ENCODE measurements at places on chromosomes 12 and 14.

GRCh38 chr12:49138587-49138986, 7.4 kb upstream of the TUBA1B start:
- no peak for DNase-seq

DNA sequence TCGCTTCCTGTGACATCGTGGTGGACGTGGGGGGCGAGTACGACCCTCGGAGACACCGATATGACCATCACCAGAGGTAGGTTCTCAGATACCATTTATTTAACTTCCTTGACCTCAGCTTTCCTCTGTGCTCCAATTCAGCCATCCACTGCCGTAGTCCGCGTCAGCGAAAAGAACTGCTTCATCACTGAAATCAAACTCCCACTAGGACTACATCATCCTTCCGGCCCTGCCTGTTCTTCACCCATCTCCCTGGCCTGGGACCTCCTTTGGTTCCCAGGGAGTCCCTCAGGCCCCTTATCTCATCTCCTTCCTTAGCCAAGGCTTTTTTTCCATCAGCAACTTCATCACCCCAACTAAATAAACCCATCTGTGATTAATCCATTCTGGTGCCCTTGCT, 692 bp downstream of the MYG1 start:
- no peak for DNase-seq

- DNase-seq = no peak
Measured at GRCh38 chr14:89697281-89698060, 257.1 kb downstream of the EFCAB11 start.

DNA sequence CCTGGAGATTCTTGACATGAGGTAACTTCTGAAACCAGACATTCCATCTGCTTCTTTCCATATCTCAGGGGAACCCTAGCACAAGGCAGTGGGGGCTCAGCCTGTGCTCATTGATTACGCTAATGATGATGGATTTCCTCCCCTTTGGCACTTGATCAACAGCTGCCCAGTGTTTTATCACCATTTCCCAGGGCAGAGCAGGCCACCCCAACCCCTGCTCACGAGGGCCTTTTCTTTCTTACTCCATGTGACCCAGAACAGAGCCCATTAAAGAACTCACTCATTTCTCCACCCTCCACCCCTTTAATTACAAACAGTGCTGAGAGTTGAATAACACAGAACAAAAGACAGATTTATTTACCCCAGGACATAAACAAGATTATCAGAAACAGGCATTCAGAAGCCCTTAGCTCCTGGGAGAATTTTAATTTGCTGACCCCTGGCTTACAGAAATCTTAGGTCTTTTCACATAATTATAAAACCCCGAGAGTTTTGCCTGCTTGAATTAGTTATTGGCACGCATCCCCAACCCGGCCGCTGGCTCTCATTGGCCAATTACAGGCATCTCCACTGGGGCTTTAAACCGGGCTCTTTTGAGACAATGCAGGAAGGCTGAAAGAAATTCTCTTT, 32.0 kb upstream of the CCDC60 start:
- DNase-seq = no peak

DNA sequence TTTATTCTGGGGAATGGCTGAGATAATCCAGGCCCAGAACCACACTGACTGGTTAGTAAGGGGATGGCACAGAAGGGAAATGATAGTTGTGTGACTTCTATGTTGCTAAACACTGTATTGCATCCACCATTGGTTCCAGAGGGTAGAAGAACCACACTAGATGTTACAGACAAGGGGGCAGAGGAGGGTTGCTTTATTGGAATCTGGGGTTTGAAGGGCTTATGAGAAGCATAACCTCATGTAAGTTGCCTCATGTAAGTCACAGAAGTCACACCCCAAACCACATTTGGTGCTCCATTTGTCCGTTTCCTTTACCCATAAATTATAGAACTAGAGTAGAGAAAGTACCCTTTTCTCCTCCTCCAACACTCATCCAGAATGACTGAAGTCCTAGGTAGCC, 5.5 kb upstream of the PSMA6 start:
- DNase-seq = no peak

DNA sequence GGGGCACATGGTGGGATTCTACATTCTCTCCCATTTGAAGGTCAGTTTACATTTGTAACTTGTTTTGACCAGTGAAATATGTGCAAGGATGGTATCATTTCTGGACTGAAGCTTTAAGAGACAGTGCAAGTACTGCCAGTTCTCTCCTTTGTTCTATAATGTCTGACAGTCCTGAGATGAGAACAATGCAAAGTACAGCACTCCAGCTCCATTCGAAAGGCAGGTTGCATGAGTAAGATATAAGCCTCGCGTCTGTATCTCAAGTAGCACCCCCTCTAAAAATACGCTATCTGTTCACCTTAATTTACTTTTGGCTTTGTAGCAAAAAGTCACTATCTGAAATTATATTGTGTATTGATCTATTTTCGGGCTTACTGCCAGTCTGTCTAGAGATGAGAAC, 1122.2 kb upstream of the TMEM132C start:
- DNase-seq = no peak

DNA sequence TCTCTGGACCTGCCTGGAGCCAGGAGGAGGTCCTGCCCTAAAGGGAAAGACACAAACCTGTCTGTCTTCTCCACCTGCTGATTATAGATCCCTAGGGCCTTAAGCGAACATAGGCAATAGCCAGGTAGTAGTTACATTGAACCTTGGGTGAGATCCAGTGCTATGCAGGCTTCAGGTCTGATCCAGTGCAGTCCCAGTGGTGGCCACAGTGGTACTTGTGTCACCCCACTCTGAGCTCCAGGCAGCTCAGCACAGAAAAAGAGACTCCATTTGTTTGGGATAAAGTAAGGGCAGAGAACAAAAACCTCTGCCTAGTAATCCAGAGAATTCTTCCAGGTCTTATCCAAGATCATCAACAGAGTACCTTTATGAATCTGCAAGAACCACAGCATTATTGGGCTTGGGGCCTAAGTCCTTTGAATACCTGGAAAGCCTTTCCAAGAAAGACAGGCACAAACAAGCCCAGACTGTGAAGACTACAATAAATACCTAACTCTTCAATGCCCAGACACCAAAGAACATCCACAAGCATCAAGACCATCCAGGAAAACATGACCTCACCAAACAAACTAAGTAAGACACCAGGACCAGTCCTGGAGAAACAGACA, 60.4 kb upstream of the KTN1 start:
- no peak for DNase-seq

GRCh38 chr12:64713376-64713775, 45.8 kb downstream of the GNS start:
- DNase-seq = no peak

DNA sequence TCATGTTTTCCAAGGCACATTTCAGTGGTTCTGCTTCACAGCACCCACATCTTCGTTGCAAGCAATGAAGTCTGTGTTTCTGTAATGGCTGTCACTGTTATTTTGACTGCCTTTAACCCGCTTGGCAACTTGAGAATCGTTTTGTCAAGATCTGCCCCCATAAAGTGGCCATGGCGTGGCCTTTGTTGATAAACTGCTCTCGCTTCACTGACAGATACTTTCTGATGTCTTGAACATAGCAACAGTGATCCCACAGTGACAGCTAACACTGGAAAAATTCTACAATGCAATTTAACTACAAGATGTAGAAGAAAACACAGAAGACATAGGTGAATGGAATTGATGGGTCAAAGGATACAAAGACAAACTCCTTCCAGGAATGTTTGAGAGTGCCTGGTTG, 184.2 kb downstream of the KLHL28 start:
- no peak for DNase-seq

- no peak for DNase-seq
Measured at GRCh38 chr12:12673296-12673695, 22.7 kb downstream of the GPR19 start.

GRCh38 chr12:27578689-27579372, 54.8 kb downstream of the PPFIBP1 start:
- DNase-seq = no peak

- no peak for DNase-seq
Measured at GRCh38 chr12:32390572-32391219, 8.7 kb upstream of the FGD4 start.

DNA sequence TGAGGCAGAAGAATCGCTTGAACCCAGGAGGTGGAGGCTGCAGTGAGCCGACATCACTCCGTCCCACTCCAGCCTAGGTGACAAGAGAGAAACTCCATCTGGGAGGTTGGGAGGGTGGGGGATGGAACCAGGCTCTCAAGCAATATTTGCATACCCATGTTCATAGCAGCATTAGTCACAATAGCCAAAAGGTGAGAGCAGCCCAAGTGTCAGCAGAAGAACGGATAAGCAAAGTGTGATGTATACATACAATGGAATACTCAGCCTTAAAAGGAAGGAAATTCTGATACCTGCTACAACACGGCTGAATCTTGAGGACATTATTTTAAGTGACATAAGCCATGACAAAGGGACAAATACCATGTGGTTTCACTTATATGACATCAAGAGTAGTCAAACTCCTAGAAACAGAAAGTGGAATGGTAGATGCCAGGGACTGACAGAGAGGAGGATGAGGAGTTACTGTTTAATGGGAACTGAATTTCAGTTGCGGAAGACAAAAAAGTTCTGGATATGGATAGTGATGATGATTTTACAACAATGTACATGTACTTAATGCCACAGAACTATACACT, 11.6 kb downstream of the DAD1 start:
- DNase-seq = no peak

- DNase-seq = peak; percentile 69
Measured at GRCh38 chr14:52791223-52792096, at the start of gene GNPNAT1. Gene GNPNAT1 (minus strand): TSS chr14:52791607. CDS start chr14:52784650, 6,957 bp downstream.

DNA sequence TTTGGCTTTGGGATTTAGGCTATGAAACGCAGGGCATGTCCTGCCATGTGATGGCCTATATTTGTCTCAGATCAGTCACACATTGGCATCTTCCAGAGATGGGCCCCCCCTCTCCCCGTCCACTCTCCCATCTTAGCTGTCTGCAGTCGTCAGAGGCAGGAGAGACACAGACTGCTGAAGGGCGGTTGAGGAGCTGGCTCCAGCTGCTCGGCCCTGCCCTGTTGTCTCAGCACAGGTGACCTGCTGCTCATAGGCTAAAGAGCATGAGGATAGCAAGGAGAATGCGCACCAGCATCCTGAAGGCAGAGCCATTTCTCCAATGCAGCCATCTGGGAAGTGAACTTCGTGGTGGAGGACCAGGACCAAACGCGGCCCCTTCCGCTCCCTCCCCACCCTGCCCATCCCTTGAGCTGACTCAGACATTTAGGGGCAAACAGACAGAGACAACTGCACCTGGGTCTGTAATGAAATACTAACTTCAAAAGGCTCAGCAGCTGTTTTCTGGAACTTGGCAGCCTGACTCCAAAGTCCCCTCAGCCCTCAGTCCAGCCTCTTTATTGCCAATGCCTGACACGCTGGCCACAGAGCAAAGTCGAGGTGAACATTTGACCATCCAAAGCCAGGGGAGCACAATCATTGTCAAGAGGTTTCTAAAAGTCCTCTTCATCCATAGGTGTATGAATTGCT, 22.3 kb downstream of the FZD10 start:
- DNase-seq = no peak

DNA sequence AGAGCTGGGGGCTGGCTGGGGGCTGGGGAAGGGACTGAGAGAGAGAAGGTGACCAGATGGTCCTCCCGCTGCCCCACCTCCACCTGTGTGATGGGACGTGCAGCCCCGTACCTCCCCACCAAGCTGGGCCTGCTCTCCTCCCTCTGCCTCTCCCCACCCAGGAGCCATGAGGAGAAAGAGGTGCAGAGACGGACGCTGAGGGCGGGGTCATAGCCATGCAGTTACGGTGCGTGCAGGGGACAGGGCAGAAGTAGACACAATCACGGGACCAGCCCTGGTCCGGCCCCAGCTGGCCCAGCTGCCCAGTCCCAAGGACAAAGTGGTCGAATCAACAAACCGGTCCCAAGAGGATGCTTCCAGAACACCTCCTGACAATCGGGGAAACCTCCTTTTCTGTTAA, 33.2 kb downstream of the RFLNA start:
- DNase-seq = no peak

DNA sequence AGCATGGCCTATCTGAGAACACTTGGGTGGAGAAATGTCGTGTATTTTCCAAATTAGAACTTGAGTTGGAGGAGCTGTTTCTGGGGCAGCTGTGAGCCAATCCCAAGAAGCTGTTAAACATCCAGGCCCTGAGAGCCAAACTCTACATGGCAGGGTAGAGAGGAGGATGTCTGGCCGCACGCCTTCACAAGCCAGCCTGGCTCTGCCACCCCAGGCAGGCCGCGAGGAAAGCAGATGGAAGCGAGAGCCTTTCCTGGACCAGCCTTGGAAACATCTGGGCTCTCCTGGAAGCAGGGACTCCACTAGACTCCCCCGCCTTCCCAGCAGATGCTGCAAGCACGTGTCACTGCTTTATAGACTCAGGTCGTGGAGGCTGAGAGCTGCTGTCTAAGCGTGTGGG, 312.8 kb upstream of the FKBP4 start:
- no peak for DNase-seq

DNA sequence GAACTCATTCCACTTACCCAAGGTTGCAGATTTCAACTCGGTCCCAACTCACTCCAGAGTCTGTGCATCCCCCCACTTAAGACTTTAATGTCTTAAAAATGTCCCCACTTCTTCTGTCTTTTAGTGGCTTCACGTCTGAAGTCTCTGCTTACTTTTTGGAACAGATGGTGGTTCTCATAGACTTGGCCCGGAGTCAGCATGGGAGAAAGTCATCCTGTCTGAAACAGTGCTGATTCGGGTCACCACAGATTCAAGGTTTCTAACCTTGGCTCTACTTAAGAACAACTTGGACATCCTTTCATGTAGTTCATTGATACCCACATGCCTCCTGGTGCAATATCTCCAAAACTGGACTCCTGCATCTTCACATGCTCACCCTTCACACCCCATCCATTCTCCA, 26.0 kb downstream of the CHST11 start:
- no peak for DNase-seq

DNA sequence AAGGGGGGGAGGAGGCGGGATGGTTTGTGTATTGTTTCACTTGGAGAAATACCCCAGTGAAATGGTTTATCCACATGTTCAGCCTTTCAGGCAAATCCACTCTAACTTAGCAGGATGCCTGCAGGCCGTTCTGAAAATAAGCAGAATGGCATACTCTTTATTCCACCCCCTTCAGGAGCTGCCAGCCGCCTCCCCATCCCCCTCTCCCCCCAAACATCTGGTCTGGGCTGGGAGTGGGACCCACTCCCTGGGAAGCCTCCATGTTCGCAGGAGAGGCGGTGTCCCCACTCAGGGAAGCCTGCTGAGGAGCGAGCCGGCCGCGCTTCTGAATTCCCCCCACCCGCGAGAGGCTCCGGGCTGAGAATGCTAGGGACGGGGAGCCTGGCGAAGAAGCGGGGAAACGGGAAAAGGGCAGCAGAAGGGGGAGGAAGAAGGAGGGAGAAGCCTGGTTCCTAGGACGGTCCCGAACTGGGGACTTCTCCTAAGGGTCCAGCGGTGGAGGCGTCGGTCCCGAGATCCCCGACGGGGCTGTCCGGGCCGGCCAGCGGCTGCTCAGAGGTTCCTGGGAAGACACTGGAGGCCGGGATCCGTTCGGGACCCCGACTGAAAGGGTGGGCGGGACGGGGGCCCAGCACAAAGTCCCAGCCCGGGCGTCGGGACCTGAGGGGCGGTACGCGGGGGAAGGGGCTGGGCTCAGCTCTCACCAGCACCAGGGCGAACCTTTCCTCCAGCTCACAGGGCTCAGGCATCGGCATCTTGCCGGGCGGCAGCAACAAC, 666 bp downstream of the FMNL3 start:
- DNase-seq = no peak

GRCh38 chr12:91205811-91206210, 23.2 kb upstream of the DCN start:
- DNase-seq = no peak
